ENCODE measurements at places on chromosomes 7 and 10.
A peak's percentile ranks its signal among the peaks of the same experiment; 100 is the strongest.

DNA sequence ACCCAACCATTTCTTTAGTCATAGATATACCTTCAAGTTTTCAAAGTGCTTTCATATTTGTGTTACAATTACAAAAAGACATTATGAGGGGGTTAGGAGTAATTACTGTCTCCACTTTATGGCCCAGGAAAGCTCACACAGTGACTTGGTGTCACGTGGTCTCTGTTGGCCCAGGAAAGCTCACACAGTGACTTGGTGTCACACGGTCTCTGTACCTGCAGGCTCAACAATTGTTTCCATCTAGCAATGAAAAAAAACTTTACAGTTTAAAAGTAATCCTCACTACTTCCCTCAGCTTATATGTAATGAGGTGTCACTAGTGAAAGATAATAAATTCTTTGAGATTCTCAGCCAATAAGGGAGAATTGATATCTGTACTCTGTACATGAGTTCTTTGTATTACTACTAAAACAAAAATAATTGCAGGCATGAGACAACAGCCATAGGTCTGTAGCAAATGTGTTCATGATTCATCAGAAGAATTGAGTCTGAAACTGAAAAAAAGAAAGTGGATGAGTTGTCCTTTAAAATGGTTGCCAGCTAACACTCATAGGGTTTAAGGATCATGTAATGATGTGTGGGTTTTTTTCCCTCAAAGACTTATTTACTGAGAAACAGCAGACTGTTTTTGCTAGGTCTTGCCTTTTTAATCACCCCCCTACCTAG is 10.9 kb downstream of the OGDH start:
- no peak for DNase-seq

GRCh38 chr7:90409667-90410066 is 6.4 kb downstream of the CLDN12 start:
- DNase-seq: no peak

- DNase-seq: no peak
Observed at GRCh38 chr7:126450269-126450671, 802.5 kb downstream of the GRM8 start.

- no peak for DNase-seq
Observed at GRCh38 chr10:78812571-78813318, 256.0 kb upstream of the ZMIZ1 start.

DNA sequence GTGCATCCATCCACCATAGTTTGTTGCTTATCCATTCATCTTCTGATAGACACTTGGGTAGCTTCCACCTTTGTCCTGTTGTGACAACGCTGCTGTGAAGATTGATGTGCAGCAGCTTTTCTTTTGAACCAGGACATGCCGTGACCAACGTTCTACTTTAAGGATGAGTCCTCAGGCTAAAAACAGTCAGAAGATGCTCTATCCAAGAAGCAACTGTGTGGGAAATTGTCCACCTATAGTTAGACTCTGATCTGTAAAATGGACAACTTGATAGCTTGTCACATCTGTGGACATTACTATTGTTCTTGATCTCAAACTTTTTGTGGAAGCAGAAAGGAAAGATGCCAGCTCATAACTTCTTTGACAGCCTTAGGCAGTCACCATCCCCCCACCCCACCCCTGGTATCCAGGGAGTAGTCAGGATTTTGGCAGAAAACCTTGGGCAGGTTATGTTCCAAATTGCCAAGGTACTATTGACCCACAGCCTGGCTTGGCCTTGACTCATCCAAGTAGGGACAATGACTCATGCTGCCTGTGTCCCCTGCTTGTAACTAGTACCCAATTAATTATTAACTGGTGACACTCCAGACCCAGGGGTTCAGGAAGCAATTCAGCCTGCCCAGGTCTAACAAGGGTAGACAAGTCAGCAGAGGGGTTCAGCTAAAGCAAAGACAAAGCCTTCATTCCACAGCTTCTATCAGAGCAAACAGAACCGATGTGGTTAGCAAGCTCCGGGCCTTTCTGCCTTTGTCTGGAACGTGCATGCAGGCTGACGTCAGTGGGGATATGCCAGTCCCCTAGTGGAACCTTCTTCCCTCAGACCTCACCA is 99.6 kb upstream of the ANLN start:
- no peak for DNase-seq

- DNase-seq: no peak
Observed at GRCh38 chr7:121604627-121605316, 208.7 kb upstream of the FAM3C start.

GRCh38 chr7:106611911-106612310 is 49.0 kb downstream of the CCDC71L start:
- DNase-seq: no peak

DNA sequence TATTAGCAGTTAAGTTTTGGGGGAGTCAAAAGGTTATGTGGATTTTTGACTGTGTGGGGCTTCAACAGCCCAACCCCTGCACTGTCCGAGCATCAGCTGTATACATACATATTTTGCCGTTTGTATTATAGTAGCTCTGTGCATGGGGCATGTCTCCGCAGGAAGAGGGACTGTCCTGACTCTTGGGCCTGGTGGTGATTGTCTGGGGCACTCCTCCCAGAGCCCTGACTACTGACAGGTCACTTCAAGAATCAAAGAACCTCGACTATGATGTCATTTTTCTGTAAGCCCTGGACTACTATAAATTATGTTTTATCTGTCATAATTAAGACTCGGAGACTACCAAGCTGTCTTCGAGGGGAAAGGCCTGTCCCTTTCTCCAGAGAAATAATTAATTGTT is 51.8 kb downstream of the MGMT start:
- no peak for DNase-seq

- DNase-seq: no peak
Observed at GRCh38 chr10:31757831-31758230, 170.8 kb downstream of the ARHGAP12 start.

GRCh38 chr7:23357190-23358093 is 58.3 kb downstream of the MALSU1 start:
- no peak for DNase-seq

GRCh38 chr10:129932751-129933433 is 31.2 kb downstream of the EBF3 start:
- DNase-seq: no peak

DNA sequence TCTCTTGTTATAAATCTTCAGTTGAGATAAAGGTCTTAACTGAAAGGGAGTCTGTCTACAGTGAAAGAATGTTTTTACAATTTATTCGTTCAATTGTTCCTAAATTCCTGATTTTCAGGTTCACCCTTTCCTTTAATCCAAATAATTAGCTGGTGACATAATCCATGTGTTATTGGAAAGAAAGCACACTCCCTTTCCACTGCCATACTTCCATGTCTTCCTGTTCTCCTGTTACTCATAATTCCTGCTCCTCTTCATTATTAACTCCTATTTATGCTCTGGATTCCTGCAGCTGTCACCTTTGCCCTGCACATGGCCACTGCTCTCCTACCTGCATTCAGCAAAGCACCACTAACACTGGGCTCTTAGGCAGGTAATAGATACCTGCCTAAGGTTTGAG is 40.0 kb upstream of the FAM3C start:
- no peak for DNase-seq

GRCh38 chr10:51760864-51761640 is 61.7 kb upstream of the CSTF2T start:
- no peak for DNase-seq

DNA sequence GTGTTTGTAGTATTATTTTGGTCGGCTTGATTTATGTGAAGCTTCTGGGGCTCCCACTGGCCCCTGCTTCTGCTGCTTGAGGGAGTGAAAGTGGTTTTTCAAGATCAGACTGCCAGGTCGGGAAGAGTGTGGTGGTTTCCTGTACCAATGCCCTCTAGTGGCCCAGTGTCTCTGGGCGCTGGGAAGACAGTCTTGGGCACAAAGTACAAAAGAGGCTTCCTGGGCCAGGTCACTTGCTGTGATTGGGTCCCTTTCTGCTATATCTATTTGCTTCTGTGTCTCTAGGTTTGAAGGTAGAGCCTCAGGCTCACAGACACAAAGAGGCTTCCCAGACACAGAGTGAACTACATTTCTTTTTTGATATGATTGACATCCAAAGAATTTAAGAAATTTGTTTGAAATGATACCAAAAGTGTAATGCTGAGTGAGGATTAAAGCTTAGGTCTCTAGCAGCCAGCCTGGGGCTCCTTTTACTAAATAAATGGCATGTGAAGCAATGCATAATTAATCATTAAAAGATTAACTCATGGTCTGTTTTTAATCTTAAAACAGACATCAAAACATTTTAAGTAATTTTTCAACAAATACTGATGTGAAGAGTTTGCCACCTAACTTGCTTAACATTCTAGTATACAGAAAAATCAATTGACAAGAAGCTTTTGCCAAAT is 36.3 kb downstream of the ABCB1 start:
- DNase-seq: peak; percentile 24

DNA sequence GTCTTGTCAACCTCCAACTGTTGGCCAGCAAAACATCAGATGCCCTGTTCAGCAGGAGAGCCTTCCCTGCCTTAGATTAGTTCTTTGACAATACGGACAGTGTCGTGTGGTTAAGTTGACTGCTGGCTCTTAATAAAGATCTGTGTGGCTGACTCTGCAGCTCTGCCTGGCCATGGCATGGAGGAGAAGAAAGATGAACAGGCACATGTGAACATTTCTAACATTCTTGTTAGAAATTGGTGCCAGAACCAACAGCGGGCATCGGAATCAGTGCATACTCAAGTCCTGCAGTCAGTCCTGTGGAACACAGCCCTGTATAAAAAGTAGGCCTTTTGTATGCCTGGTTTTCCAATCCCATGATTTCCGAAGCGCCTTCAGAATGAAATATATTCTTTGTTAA is 455.6 kb downstream of the POM121L12 start:
- no peak for DNase-seq

GRCh38 chr7:151157645-151158329 is 9.7 kb downstream of the GBX1 start:
- DNase-seq: no peak

DNA sequence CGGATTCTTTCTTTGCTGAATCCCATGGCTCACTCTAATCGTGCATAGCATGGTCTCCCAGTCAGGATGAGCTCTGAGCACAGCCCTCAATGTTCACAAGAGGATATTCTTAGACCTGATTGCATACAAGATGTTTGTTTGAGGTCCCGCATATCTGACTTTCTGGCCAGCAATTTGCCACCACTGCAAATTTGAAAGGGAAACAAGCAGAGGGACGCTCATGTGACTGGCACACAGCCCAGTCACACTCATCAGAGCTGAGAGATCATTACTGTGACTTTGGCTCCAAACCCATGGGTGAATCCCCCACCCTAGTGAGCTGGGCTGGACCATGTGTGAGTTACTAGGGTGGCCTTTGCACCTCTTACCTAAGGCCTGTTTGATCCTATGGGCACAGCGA is 9.9 kb downstream of the TAS2R41 start:
- no peak for DNase-seq

DNA sequence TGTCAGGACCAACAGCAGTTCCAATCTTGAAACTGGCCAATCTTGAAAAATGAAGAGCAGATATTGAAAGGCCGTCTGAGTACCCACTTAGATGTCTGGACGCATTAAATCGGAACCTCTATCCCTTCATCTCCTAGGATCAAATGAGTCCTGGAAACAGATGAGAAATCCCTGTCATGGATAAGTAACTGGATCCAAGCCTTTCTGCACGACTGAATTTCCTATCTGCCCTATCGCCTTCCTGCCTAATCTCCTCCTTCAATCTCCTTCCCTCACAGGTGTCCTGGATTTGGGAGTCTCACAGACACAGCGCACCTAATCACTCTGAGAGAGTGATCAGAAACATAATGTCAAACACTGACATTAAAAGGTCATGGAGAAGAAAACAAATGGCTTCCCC is 245.2 kb upstream of the PRSS58 start:
- no peak for DNase-seq

DNA sequence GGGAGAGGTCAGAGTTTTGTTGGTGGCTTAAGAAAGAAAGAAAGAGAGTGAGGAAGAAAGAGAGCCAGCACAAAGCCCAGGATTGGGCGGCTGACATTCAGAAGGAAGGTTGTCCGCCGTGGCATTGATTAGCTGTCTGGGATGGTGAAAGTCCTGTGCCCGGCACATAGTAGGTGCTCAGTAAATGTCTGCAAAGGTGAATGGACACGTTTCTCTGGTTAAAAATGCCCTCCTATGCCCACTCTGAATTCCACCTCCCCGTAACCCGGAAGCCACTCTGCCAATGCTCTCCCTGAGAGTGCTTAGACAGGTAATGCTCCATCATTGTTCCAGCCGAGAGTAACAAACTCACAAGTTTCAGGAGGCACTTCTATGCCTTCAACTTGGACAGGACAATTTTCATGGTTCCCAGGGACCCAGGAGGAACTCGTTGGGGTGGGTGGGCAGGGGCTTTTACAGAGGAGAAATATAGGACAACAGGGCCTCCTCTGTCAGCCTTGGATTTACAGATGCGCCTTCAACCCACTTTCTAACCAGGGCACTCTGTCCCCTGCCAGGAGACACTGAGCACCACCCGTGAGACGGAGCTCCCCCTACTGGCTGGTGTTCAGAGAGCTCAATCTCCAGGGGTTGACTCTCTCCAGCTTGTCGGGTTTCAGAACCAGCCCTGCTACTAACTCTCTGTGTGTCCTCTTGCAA is 411.5 kb upstream of the ZMIZ1 start:
- peak; percentile 75 for DNase-seq

GRCh38 chr7:7203813-7204575 is 21.6 kb downstream of the C1GALT1 start:
- no peak for DNase-seq

GRCh38 chr10:94149702-94150101 is 156.0 kb downstream of the PLCE1 start:
- DNase-seq: no peak

DNA sequence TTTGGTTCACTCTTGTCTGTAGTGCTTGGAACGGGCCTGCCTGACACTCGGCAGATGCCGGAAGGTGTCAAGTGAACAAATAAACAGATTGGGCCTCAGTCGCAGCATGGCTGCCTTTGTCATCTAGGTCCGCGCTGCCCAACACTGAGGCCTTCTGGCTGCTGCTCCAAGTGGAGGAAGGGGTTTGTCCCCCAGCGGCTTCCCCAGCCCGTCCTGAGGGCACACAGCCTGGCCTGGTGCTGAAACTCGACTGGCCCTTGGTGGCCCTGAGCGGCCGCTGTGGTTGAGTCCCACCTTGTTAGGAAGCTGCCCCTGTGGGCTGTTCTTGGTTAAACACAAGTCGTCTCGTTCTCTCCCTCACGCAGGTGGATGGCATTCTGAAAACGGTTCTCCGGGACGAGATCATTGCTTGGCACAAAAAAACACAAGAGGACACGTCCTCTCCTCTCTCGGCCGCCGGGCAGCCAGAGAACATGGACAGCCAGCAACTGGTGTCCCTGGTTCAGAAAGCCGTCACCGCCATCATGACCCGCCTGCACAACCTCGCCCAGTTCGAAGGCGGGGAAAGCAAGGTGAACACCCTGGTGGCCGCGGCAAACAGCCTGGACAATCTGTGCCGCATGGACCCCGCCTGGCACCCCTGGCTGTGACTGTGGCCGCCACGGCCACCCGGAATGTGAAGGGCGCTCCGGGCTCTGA is 132.1 kb downstream of the SMURF1 start:
- no peak for DNase-seq

Measured in activated CD4-positive, alpha-beta T cell treated with anti-CD3 and anti-CD28 coated beads, Interleukin-2, amount 10 ng/mL, durations not matched to agents 7 days and 5 days (primary cell).